ENCODE measurements at places on chromosomes 5 and 9.

DNA sequence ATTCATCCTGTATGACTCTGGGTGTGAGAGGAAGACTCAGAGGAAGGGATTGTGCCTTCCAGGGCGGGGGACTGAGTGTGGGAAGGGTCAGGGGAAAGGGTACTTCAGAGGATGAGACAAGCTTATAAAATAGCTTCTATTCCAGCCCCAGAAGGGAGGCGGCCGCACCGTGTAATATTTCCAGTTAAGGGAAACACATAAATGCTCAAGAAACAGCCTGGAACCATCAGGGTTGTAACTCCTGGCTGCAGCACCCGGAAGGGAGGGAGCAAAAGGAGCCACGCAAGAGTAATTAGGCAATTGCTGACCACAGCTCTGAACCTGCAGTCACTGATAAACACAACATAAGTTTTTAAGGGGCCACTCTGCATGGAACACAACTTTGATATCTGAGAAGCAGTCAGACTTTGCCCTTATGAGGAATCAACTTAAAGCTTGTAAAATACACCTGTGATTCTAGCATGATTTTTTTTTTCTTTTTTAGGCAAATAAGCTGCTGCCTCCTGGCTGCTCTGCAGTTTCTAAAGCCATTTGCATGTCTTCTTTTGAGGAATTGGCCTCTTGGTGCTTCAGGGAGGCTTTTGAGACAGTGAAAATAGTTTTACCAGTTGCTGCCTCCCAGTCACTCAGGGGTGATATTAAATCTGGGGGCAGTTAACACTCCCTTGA is 382.7 kb downstream of the ENC1 start:
- DNase-seq: no peak

DNA sequence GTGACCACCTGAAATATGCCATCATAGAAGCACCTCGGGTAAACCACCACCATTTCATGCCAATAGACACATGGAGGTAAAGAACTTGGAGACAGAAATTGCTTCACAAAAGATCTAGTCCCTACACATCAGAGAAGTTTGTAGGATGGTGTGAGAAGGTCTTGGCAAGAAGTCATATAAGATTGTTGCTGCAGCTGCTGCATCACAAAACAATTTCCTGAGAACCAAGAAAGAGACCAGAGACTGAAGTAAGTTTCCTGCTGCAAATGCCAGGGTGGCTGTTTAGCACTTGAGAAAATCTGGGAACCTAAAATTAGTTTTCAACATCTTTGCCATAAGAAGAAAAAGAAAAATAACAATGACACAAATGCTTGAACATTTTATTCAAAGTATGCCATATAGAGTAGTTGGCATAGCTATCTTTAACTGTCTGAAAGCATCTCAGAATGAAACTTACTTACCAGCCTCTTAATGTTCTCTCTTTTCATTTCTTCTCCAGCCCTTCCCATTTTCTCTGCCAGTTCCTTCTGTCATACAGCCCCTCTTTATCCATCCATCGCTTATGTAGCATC is 114.3 kb downstream of the KCTD16 start:
- no peak for DNase-seq

DNA sequence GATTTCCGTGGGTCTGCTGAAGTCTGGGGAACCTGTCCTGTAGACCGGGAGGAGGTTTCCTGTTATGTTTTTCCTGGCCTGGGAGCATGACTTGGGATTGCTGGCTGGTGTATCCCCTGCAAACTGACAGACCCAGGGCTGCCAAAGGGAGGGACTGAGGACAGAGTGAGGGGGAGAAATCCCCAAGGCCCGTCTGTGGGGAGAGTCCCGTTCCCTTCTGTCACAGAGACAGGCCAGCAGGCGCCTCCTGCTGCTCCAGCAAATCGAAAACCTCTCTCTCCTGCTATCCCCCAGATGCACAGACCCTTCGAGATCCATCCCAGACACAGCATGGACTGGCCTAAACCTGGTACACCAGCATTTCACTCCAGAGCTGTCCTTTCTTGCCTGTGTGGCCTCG is 56.2 kb upstream of the ALDH1B1 start:
- DNase-seq: no peak

- no peak for DNase-seq
These were observed 97.0 kb downstream of the FOXD1 start for GRCh38 chr5:73351593-73351992.

- no peak for DNase-seq
These were observed 1058.7 kb upstream of the ACO1 start for GRCh38 chr9:31325778-31326177.

GRCh38 chr9:16828340-16829281 is 41.9 kb downstream of the BNC2 start:
- DNase-seq: no peak

- DNase-seq: no peak
These were observed 31.0 kb downstream of the SMIM23 start for GRCh38 chr5:171816666-171817065.

DNA sequence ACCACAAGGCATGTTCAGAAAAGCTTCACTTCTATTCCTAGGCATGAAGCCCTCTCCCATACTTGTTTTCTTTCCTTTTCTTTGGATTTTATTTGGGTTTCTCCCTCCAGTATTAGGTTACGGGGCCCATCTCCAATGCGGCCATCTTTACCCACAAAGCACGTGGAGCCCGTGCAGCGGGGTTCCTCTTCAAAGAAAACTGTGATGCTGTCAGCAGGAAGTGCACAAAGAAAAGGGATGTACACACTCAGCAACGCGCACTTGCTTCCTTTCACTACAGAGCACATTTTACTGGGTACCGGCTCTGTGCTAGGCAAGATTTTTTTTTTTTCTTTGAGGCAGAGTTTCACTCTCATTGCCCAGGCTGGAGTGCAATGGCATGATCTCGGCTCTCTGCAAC is 106.6 kb downstream of the COL23A1 start:
- DNase-seq: peak; percentile 6

- DNase-seq: no peak
These were observed 36.6 kb downstream of the CTNNA1 start for GRCh38 chr5:138789771-138790242.

DNA sequence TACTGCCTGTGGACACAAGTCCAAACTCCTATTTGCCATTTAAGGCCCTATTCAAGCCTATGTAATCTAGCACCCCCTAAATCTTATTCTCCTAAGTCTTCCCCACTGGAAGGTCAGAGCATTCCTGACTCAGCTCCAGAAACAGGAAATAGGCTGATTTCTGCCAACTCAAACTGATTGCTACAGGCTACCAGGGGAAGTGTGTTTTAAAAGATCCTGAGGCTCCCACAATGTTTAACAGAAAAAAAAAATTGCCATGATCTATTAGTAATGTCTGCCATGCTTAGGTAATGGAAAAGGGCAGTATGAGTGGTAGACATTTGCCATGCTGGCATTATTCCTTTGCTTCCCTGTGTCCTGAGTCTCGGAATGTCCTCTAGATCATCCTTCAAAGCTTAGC is 65.8 kb upstream of the BRINP1 start:
- DNase-seq: no peak

DNA sequence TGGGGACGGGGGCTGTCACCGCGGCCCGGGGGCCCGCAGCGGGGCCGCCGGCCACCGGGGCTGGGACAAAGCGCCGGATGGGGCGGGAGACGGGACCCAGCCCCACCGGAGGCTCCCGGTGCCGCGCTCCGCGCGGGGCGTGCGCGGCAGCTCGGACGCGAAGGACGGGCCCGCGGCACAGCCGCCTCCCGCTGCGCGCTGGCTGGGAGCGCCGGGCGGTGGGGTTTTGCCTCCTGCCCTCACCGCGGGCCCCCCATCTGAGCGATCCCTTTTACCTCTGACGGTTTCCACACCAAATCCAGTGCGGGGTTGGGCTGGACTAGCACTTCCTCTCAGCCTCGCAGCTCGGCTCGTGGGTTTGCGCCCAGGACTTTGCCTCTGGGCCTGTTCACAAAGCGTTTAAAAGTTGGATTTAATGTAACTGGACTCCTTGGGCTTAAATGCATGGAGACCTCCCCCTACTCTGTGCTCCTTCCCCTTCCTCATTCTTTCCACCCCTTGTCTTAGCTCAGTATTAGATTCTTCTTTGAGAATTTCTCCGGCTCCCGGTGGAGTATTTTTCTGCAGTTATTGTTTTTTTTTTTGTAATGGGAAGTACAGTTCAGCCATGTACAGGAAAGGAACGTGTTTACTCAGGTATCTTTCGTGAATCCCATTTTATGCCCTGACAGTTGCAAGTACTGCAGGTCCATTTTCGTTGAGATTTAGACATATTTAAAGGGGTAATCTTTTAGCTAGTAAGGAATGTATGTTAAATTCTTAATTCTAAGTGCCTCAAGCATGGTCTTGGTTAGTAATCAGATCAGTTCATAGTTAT is 691 bp downstream of the FCHO2 start:
- DNase-seq: no peak

- no peak for DNase-seq
These were observed 25.1 kb downstream of the PAEP start for GRCh38 chr9:135586601-135587109.

- DNase-seq: no peak
These were observed 782 bp downstream of the BICD2 start for GRCh38 chr9:92763721-92764380.

DNA sequence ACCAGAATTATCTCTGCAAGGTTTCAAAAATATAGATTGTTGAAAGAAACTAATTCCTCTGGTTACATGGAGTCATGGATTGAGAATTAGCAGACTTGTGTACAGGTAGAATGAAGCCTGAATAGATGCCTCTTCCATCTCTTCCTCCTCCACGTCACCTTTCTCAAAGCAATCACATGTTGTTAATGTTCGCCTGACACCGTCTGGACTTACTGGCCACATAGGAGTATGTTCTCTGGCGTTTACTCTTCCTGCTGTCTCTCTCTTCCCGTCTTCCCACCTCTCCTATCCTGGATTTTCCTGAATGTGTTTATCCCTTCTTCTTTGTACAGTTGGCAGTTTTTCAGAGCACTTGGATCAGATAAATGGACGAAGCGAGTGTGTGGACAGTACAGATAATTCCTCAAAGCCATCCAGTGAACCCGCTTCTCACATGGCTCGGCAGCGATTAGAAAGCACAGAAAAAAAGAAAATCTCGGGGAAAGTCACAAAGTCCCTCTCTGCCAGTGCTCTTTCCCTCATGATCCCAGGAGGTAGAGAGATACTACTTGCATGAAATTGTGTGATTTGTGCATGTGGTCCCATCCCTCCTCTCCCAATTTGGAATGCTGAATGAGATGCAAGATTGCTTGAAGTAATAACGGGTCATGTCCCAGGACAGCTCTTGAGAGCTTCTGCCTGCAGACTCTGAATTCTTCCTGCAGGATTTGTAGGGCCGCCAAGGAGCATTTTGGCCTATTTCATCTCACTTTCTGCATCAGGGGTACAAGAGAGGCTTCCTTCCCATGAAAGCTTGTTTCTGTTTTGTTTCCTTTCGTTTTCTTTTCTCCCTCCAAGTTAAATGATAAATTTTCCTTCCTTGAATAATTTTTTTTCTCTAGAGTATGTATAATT is 47.3 kb downstream of the CD180 start:
- no peak for DNase-seq

DNA sequence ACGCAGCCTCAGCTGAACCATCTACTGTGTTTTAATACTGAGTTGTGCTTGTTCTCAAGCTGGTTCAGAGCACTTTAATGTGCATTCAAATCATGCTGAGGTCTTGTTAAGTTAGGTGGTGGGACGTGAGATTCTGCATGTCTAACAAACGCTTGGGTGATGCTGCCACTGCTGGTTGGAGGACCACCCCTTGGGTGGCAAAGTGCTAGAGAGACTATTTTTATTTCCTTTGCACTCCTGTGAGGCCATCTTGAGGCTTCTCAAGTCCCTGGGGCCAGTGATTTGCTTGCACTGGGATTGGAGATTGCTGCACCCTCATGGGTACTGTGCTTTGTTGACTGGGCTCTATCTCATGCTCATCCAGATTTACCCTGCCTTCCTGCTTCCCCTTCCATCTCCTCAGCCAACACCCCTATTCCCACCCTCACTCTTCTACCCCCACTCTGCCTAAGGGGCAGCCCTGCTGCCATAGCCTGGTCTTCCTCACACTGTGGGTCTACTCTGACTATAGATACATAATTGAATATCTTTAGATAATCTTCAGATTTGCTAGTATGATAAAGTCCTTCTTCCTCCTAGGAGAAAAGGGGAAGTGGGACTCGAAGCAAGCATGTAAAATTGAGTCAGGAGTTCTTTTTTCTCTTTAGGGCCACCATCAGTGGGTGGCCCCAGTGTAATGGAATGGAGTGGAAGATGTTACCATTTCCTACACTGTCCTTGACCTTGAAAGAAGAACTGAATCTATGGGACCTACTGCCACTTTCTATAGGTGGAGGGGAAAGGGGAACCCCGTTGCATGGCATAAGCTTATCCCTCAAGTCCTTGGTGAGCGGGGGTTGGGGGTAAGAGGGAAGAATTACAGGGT is 45.1 kb upstream of the SUB1 start:
- DNase-seq: no peak

- DNase-seq: no peak
These were observed 194.8 kb downstream of the HSPA4 start for GRCh38 chr5:133246376-133247150.

GRCh38 chr5:91297994-91298393 is 85.1 kb downstream of the ARRDC3 start:
- no peak for DNase-seq
